ENCODE measurements at places on chromosomes 4 and X.

DNA sequence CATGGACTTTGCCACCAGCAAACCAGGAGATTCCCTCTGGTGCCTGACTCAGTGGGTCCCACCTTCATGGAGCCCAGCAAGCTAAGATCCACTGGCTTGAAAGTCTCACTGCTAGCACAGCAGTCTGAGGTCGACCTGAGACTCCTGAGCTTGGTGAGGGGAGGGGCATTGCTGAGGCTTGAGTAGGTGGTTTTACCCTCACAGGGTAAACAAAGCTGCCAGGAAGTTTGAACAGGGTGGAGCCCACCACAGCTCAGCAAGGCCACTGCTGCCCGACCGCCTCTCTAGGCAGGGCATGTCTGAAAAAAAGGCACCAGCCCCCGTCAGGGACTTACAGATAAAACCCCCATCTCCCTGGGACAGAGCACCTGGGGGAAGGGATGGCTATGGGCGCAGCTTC is 28.1 kb downstream of the FAM9A start:
- DNase-seq, result no peak

GRCh38 chr4:1654216-1654955 is 29.7 kb downstream of the FAM53A start:
- DNase-seq, result no peak

- no peak for DNase-seq
These were observed 80.8 kb downstream of the SLC7A11 start for GRCh38 chr4:138161351-138161750.

- no peak for DNase-seq
These were observed 71.1 kb upstream of the MSANTD1 start for GRCh38 chr4:3177905-3178304.

DNA sequence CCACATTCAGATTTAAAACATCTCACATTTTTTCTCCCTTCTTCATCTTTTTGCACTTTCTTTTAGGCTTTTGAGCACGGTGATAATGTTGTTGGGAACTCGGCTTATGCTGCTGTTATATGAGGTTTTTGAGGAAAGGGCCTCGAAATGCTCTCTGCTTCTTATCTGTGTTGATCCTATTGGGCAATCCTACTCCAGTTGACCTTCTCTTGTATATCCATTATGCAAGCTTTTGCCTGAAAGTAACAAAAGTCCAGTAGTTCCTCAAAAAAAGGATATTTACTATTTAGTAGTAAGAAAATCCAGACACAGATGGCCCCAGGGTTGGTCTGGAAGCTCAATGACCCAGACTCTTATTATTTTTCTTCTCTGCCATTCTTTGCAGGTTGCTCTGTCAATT is 57.7 kb upstream of the SPANXB1 start:
- no peak for DNase-seq
